B cell (primary cell): ENCODE measurements at places on chromosomes 1 and 21.

DNA sequence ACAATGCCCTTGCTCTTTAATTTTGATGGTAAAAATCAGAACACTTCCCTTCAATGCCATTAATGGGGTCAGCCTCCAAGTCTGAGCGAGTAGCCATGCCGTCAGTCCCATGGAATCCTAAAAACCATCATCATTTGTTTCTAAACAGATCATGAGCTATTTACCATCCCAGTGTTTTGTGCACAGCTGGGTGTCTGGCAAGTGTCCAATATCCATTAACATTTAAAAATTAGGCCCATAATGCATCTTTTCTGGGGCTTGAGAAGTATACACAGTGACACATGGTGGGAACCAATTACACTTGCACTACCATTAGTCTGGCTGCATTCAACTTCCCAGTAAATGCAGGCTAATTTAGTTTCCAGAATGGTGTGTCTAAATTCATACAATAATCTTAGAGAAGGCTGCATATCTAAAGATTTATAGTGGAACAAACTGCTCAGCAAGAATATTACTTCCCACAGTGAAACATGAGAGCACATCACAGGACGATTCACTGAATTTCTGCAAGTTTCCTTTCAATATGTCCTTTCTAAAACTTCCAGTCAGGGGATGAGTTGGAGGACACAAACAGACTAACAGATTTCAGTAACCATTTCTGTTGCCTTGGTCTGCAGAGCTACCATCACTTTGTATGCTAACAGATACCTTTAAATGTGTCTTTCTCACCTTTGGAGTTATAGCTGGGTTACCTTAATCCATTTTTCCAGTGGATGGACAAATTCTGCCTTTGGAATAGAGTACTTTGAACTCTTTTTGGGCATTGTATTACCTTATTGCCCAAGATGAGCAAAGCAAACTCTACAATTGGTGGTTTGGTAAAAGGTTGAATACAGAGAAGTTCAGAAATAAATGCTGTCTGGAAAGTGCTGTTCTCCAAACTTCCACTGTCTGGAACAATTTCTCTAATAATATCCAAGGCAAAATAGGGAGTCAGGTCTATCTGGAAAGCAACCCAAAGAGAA lies 258.0 kb downstream of the PTBP2 start:
- DNase-seq: no peak

DNA sequence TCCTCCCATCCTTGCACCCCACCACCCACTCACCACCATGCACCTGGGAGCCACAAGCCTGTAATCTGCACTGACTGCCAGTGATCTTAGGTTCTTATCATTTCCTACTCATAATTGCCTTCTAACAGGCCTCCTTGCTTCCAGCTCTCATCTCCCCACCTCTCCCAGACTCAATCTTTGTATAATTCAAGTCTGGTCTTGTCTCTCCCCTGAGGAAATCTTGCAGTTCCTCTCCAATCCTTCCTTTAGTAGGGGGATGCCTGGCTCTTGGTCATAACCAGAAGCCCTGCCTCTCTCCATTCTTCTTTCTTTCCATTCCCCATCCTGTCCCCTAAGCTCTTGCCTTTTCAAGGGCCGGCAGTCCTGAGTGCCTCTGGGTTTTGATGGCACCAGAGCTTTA lies 27.8 kb downstream of the PIGM start:
- DNase-seq: no peak

DNA sequence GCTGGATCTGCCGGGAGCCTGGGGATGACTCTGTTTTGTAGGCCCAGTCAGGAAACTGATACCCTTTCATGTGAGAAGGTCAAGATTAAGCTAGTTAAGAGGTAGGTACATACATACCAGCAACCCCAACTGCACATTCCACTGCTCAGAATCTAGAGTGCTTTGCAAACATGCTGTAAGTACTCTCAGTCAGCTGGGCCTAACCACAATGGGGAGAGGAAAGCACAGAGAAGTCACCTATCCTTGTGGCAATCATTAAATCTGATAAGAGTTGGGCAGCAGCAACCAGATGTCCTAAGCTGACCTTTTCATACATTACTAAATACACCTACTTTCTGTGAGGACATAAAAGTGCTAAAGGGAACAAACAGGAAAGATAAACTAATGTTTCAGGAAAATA lies 2.5 kb downstream of the ETV3 start:
- DNase-seq: no peak

- no peak for DNase-seq
Measured at GRCh38 chr1:239997515-239998311, 94.0 kb upstream of the FMN2 start.

- no peak for DNase-seq
Measured at GRCh38 chr21:40128891-40129290, 261.7 kb downstream of the PCP4 start.
